Activated CD4-positive, alpha-beta T cell treated with anti-CD3 and anti-CD28 coated beads, Interleukin-2, amount 10 ng/mL, durations not matched to agents 7 days and 5 days (primary cell): ENCODE measurements at places on chromosomes 13 and 19.

GRCh38 chr13:37665420-37665819, 66.9 kb upstream of the POSTN start:
- no peaks in the 10 kb centered on the region for H3K4me1 ChIP-seq
- no peaks in the 10 kb centered on the region for H3K27me3 ChIP-seq
- no peak for DNase-seq
- H3K36me3 ChIP-seq, result no peaks in the 10 kb centered on the region
- no peak overlapping the region for H3K27ac ChIP-seq

- H3K4me1 ChIP-seq, result no peaks in the 10 kb centered on the region
- DNase-seq, result no peak
- H3K27me3 ChIP-seq, result no peaks in the 10 kb centered on the region
- no peak overlapping the region for H3K4me3 ChIP-seq
- no peaks in the 10 kb centered on the region for H3K36me3 ChIP-seq
- H3K27ac ChIP-seq, result no peak overlapping the region
Observed at GRCh38 chr13:110168999-110169933, 137.7 kb downstream of the COL4A1 start.

GRCh38 chr19:42409477-42409876, 17.7 kb downstream of the LIPE start:
- DNase-seq, result no peak
- no peak overlapping the region for H3K4me3 ChIP-seq
- H3K36me3 ChIP-seq, result peaks cover 13% of the 10 kb centered on the region

GRCh38 chr13:110746438-110746837, 32.9 kb downstream of the ING1 start:
- no peak overlapping the region for H3K4me3 ChIP-seq
- no peaks in the 10 kb centered on the region for H3K4me1 ChIP-seq
- H3K36me3 ChIP-seq, result no peaks in the 10 kb centered on the region
- no peak overlapping the region for H3K27ac ChIP-seq

- no peak overlapping the region for H3K27ac ChIP-seq
- no peak overlapping the region for H3K4me3 ChIP-seq
- peaks cover 2% of the 10 kb centered on the region for H3K27me3 ChIP-seq
- H3K4me1 ChIP-seq, result peaks cover 23% of the 10 kb centered on the region
Observed at GRCh38 chr19:28472843-28473242, 740.1 kb downstream of the UQCRFS1 start.

DNA sequence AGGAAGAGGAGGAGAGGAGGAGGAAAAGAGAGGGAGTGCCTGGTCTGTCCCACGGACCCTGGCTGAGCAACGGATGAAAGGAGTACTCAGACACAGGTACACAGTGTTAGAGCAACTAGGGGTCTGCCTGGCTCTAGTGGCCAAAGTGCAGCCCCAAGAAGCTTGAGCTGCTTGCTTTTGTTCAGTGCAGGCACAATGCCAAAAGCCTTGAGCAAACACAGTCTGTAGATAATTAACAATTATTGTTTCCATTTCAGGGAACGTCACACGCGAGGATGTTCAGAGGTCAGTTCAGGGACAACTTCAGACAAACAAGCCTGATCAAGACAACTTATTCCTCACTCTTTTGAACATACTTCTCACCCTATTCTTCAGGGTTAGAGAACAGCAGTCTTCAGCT, 32.2 kb upstream of the ZNF726 start:
- DNase-seq, result no peak
- no peaks in the 10 kb centered on the region for H3K36me3 ChIP-seq
- H3K4me1 ChIP-seq, result no peaks in the 10 kb centered on the region
- H3K27me3 ChIP-seq, result no peaks in the 10 kb centered on the region
- no peak overlapping the region for H3K27ac ChIP-seq
- no peak overlapping the region for H3K4me3 ChIP-seq

- H3K36me3 ChIP-seq, result peaks cover 18% of the 10 kb centered on the region
- H3K27me3 ChIP-seq, result peaks cover 36% of the 10 kb centered on the region
- H3K27ac ChIP-seq, result peak overlapping the region; percentile 77
- H3K4me1 ChIP-seq, result peaks cover 25% of the 10 kb centered on the region
- H3K4me3 ChIP-seq, result peak overlapping the region; percentile 78
- no peak for DNase-seq
Observed at GRCh38 chr13:73060251-73061160, 1.7 kb downstream of the KLF5 start.

- no peak for DNase-seq
- H3K4me3 ChIP-seq, result no peak overlapping the region
- H3K27ac ChIP-seq, result no peak overlapping the region
Observed at GRCh38 chr13:35213911-35214310, 262.6 kb downstream of the MAB21L1 start.

- H3K36me3 ChIP-seq, result no peaks in the 10 kb centered on the region
- no peaks in the 10 kb centered on the region for H3K4me1 ChIP-seq
- no peak overlapping the region for H3K4me3 ChIP-seq
- no peak overlapping the region for H3K27ac ChIP-seq
Observed at GRCh38 chr13:79468819-79469218, 12.1 kb upstream of the NDFIP2 start.

- no peak overlapping the region for H3K27ac ChIP-seq
- H3K4me1 ChIP-seq, result no peaks in the 10 kb centered on the region
- no peak overlapping the region for H3K4me3 ChIP-seq
- H3K27me3 ChIP-seq, result no peaks in the 10 kb centered on the region
- no peaks in the 10 kb centered on the region for H3K36me3 ChIP-seq
- DNase-seq, result no peak
Observed at GRCh38 chr19:48686088-48686487, 9.7 kb upstream of the FUT2 start.

- H3K36me3 ChIP-seq, result no peaks in the 10 kb centered on the region
- no peak overlapping the region for H3K27ac ChIP-seq
- H3K4me3 ChIP-seq, result no peak overlapping the region
- peaks cover 2% of the 10 kb centered on the region for H3K4me1 ChIP-seq
Observed at GRCh38 chr13:88142653-88143052, 471.5 kb downstream of the SLITRK5 start.

GRCh38 chr13:39329182-39329639, 273.8 kb downstream of the LHFPL6 start:
- H3K4me1 ChIP-seq, result no peaks in the 10 kb centered on the region
- H3K4me3 ChIP-seq, result no peak overlapping the region
- H3K27ac ChIP-seq, result no peak overlapping the region
- DNase-seq, result no peak

GRCh38 chr13:34034411-34034810, 216.5 kb downstream of the RFC3 start:
- peaks cover 3% of the 10 kb centered on the region for H3K27me3 ChIP-seq
- no peak overlapping the region for H3K27ac ChIP-seq
- no peaks in the 10 kb centered on the region for H3K4me1 ChIP-seq
- no peaks in the 10 kb centered on the region for H3K36me3 ChIP-seq
- DNase-seq, result no peak

DNA sequence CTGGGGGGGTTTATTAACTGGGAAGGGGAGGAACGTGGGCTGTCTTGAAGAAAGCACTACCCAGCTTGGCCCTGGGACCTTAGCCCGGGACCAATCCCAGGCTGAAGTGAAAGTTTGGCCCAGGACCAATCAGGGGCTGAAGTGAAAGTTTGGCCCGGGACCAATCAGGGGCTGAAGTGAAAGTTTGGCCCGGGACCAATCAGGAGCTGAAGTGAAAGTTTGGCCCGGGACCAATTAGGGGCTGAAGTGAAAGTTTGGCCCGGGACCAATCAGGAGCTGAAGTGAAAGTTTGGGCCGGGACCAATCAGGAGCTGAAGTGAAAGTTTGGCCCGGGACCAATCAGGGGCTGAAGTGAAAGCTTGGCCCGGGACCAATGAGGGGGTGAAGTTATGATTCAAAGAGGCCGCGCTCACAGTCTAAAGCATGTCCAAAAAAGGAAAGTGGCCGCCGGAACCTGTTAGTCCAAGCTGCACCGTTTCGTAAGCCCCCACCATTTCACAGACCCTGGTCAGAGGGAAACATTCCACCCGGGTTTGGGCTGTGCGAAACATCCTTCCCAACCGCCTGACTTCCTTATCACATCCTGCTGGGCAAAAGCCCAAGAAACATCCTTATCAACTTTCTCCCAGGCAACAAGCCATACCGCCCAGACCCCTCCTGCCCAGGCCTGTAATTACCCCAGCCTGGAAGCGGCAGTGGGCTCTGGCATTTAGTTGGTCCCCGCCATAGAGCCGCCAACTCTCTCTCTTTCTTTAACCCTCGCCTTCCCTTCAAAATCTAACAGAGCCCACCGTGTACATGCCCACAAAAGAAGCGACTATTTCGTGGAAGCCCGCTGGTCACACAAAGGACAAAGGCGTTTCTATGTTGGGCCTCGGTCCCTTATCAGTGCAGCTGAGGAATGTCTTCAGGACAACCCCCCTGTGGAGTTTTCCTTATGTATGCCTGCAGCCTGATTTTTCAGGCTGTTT, 1.1 kb downstream of the ZNF850 start:
- peak overlapping the region; percentile 94 for H3K27ac ChIP-seq
- H3K36me3 ChIP-seq, result peaks cover 45% of the 10 kb centered on the region
- DNase-seq, result peak; percentile 68

GRCh38 chr13:110716247-110716515, 2.7 kb downstream of the ING1 start:
- peak overlapping the region; percentile 99 for H3K4me3 ChIP-seq
- H3K4me1 ChIP-seq, result peaks cover 27% of the 10 kb centered on the region
- H3K36me3 ChIP-seq, result peaks cover 16% of the 10 kb centered on the region
- H3K27me3 ChIP-seq, result no peaks in the 10 kb centered on the region
- no peak for DNase-seq
